ENCODE measurements at places on chromosomes 2 and 18.

- no peak for DNase-seq
Measured at GRCh38 chr2:99477054-99477453, 12.8 kb downstream of the REV1 start.

DNA sequence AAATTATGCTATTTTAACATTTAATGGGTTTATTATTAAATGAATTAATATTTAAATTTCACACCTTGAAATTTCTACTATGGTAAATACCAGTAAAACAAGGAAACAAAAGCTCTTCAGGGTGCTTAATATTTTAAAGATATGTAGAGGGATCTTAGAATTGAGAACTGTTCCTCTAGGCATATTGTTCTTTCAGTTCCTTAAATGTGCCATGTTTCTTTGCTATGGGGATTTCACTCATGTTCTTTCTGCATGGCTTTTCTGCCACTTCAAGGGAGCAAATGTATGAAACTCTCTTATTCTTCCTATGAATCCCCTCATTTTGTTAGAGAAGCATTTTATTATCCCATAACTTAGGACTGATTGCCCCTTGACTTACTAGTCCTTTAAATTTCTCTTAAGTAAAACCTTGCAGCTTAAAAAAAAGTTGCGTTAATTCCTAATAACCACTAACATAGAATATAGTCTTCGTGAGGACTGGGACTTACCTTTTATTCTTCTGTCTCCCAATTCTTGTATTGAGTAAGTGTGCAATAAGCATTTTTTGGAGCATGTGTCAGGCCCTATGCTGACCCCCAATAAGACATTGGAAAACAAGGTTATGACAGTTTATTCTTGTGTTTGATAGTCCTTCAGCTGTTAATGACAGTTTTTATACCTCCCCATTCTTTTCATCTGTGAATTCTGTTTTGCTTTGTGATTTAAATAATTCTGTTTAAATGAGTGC is 95.7 kb downstream of the BIRC6 start:
- DNase-seq: no peak

DNA sequence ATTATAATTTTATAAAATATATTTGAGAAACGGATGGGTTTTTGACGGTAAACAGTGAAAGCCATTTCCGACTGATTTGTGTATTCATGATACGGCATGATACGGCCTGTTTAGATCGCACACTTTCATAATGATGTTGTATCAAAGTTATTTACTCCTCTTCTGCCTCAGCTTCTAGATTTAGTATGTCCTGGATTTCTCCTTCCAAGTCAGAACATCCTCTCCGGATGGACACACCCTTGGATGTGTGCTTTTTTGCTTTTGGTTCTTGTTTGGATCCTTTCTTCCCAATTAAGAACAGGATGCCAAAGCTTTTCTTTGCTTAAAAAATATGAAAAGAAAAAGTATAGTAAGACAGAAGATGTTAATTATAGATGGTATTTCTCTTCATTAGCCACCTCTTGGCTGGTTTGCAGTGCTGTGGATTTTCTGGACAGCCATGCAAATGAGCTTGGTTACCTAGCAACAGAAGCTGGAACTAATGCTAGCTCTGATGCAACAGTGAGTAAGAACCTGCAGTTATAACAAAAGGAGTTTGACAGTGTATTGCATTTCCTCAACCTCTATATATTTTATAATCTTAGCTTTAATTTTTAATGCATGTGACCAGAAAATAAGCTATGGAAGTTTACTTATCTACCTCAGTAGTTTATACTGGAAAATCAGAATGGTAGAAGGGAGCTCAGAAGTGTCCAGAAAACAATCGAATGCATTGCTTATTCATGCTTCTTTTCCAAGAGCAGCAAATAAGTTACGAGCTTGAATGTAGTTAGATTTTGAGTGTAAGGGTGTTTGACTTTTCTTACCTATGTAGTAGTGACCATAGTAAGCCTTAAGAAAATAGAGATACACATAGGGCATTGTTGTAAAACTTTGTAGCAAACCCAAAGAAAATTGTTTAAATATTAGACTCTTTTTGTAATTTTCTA is 27.9 kb downstream of the RMND5A start:
- peak; percentile 94 for DNase-seq

- peak; percentile 27 for DNase-seq
Measured at GRCh38 chr2:69375494-69376353, 11.3 kb downstream of the GFPT1 start.

DNA sequence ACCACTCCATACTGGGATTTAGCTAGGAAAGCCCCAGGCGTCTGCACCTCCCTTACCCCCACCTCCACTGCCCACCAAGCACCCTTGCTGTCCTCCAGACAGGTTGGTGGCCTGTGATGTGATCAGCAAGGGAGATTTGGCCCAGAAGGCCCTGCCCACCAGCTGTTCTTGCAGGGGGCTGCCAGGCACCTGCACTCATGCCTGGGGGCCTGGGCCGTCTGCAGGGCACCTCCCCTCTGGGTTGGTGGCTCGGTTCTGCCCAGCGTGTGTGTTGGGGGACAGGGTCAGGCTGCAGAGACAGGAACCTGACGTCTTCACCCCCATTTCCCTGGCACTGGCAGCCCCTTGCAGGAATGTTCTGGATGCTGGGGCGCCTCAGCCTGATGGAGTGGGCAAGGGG is 5.8 kb downstream of the DNMT3A start:
- no peak for DNase-seq

DNA sequence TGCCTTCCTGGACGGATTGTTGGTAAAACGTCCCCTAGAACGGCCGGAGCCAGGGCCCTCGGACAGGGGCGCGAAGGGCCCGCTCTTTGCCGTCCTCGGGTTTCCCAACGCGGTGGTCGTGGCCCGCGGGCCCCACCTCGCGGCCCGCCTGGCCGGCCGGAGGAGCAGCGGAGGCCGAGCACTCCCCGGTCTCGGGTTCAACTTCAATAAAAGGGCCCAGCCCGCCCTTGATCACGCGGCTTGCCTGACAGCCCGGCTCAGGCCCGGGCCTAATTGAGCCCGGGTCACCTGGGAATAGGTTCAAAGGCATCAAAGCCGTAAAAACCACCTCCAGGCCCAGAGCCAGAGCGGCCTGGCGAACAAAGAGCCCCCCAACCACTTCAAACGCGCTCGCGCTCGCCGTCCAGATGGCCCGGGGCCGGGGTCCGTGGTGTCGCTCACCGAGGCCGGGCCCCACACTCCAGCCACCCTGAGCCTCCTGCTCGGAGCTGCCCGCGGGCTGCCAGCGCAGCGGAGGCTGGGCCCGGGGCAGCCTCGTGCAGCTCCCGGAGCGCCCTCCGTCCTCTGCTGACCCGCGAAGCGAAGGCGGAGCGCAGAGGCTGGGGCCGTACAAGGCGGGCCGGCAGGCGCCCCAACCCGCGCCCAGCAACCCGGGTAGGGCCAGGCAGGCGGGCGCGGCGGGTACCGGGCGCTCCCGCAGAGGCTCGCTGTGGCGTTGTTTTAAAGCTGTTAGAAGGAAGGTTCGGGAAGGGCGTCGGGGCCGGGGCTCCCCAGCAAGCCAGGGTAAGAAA is 1.1 kb upstream of the TWIST2 start:
- peak; percentile 48 for DNase-seq

- DNase-seq: peak; percentile 59
Measured at GRCh38 chr2:205766779-205767359, 84.6 kb downstream of the NRP2 start.
